ENCODE measurements at places on chromosomes 11 and 22. TPM values are rescaled to one million over a fixed set of nuclear protein-coding genes. Genes with fewer than 3 reads are reported as not detected.
A peak's percentile ranks its signal among the peaks of the same experiment; 100 is the strongest.

Gene RGL4
- not detected for total RNA-seq

Gene RAD9A
- total RNA-seq = 5.3 TPM

Gene CSRP3
- total RNA-seq = 710 TPM

Gene CASP5
- not detected for total RNA-seq

Gene FAM76B
- total RNA-seq = 6.0 TPM

Gene CCT8L2
- total RNA-seq = not detected

Gene KDM4D
- total RNA-seq = 0.30 TPM

Gene PNPLA3
- 0.38 TPM for total RNA-seq

Gene OR10D3
- not detected for total RNA-seq

DNA sequence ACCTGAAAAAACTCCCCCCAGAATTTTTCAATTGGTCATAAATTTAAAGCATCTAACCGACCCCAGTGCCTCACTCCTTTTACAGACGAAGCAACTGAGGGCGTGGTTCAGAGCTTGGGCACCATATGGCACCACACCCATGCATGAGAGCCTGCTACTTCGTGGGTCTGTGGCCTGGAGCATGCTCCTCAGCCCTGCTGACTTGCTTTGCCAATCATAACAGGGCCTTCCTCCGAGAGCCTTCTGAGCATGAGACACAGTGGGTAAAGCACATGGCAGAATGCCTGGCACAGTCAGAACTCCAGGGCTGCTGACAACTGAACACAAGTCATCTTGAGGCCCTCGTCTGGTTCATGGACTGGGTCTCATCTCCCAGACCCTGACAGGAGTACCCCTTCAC is 33.3 kb downstream of the HIRA start:
- no peaks in the 10 kb centered on the region for H3K4me1 ChIP-seq
- DNase-seq = no peak
- no peaks in the 10 kb centered on the region for H3K27me3 ChIP-seq
- H3K36me3 ChIP-seq = peaks cover 3% of the 10 kb centered on the region
- no peak overlapping the region for H3K4me3 ChIP-seq

- H3K27ac ChIP-seq = no peak overlapping the region
- no peaks in the 10 kb centered on the region for H3K4me1 ChIP-seq
- no peak overlapping the region for H3K4me3 ChIP-seq
- H3K36me3 ChIP-seq = no peaks in the 10 kb centered on the region
- no peaks in the 10 kb centered on the region for H3K27me3 ChIP-seq
Observed at GRCh38 chr11:82754410-82754809, 20.7 kb upstream of the FAM181B start.

GRCh38 chr11:101812546-101812945 is 102.3 kb upstream of the CEP126 start:
- no peaks in the 10 kb centered on the region for H3K27me3 ChIP-seq
- H3K36me3 ChIP-seq = no peaks in the 10 kb centered on the region
- H3K4me3 ChIP-seq = no peak overlapping the region
- no peak overlapping the region for H3K27ac ChIP-seq

DNA sequence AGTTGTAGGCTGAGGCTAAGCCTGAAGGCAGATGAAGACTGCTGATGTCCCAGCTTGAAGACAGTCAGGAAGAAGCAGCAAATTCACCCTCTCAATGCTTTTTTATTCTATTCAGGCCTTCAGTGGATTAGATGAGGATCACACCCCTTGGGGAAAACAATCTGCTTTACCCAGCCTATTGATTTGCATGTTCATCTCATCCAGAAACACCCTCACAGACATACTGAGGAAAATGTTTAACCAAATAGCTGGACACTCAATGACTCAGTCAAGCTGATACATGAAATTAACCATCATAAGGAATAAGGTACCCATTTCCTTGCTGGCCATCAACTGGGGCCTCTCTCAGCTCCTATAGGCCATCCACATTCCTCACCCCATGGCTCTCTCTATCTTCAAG is 549.9 kb upstream of the CCDC90B start:
- H3K36me3 ChIP-seq = no peaks in the 10 kb centered on the region
- H3K27me3 ChIP-seq = no peaks in the 10 kb centered on the region
- H3K4me3 ChIP-seq = no peak overlapping the region
- H3K4me1 ChIP-seq = no peaks in the 10 kb centered on the region
- no peak for DNase-seq

- no peak for DNase-seq
- no peak overlapping the region for H3K27ac ChIP-seq
- H3K4me3 ChIP-seq = no peak overlapping the region
- no peaks in the 10 kb centered on the region for H3K27me3 ChIP-seq
- peaks cover 6% of the 10 kb centered on the region for H3K4me1 ChIP-seq
Observed at GRCh38 chr11:117887431-117888138, 11.1 kb upstream of the FXYD6 start.

GRCh38 chr11:116217006-116217405 is 555.8 kb downstream of the BUD13 start:
- no peaks in the 10 kb centered on the region for H3K4me1 ChIP-seq
- no peak overlapping the region for H3K27ac ChIP-seq
- H3K36me3 ChIP-seq = no peaks in the 10 kb centered on the region
- H3K4me3 ChIP-seq = no peak overlapping the region

- no peaks in the 10 kb centered on the region for H3K36me3 ChIP-seq
- no peak overlapping the region for H3K4me3 ChIP-seq
- no peaks in the 10 kb centered on the region for H3K4me1 ChIP-seq
- H3K27ac ChIP-seq = no peak overlapping the region
- no peak for DNase-seq
Observed at GRCh38 chr22:24763872-24764485, 10.5 kb downstream of the PIWIL3 start.

DNA sequence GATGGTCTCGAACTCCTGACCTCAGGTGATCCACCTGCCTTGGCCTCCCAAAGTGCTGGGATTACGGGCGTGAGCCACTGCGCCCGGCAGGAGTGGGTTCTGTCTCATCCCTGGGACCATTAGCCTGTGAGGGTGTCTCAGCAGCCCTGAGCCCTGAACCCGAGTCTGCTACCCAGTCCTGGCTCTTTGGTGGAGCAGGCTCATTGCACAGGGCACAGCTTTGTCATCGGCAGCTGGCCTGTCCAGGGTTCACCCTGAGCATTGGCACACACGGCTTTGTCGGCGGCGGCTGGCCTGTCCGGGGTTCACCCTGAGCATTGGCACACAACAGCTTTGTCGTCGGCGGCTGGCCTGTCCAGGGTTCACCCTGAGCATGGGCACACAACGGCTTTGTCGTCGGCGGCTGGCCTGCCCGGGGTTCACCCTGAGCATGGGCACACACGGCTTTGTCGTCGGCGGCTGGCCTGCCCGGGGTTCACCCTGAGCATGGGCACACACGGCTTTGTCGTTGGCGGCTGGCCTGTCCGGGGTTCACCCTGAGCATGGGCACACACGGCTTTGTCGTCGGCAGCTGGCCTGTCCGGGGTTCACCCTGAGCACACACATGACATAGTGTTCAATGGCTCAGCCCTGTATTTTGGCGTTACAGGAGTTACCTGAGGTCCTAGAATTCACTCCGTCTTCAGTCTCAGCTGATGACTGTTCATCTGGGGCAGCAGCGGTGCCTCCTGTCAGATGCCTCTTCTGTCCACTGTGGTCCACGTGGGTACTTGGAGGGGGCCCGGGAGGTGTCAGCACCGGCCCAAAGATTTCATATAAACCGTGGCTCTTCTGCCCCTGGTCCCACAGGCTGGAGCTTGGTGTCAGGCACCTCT is 1082.5 kb downstream of the BRD1 start:
- H3K27ac ChIP-seq = no peak overlapping the region
- no peak for DNase-seq
- H3K36me3 ChIP-seq = no peaks in the 10 kb centered on the region
- no peaks in the 10 kb centered on the region for H3K27me3 ChIP-seq
- H3K4me1 ChIP-seq = no peaks in the 10 kb centered on the region
- no peak overlapping the region for H3K4me3 ChIP-seq

GRCh38 chr11:1015826-1016545 is 20.5 kb downstream of the MUC6 start:
- H3K4me3 ChIP-seq = no peak overlapping the region
- H3K27ac ChIP-seq = no peak overlapping the region
- no peak for DNase-seq
- H3K4me1 ChIP-seq = no peaks in the 10 kb centered on the region

DNA sequence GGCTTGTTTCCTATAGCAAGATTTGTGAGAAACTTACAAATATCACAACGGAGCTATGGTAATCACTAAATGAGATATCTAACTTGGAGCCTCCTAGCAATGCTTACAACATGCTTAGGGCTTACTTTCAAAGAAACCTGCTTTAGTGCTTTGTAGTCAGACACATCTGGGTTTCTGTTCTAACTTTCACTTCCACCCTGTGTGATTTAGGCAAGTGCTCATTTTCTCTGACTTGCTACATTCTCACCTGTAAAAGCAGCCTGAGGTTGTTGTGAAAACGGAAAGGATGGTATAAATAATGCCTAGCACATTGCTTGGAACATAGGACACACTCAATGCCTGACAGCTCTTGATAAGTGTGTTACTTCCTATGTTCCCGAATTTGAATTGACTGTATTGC is 45.6 kb downstream of the LRRC4C start:
- no peaks in the 10 kb centered on the region for H3K27me3 ChIP-seq
- H3K4me1 ChIP-seq = no peaks in the 10 kb centered on the region
- H3K36me3 ChIP-seq = no peaks in the 10 kb centered on the region
- H3K27ac ChIP-seq = no peak overlapping the region
- H3K4me3 ChIP-seq = no peak overlapping the region
- DNase-seq = no peak

DNA sequence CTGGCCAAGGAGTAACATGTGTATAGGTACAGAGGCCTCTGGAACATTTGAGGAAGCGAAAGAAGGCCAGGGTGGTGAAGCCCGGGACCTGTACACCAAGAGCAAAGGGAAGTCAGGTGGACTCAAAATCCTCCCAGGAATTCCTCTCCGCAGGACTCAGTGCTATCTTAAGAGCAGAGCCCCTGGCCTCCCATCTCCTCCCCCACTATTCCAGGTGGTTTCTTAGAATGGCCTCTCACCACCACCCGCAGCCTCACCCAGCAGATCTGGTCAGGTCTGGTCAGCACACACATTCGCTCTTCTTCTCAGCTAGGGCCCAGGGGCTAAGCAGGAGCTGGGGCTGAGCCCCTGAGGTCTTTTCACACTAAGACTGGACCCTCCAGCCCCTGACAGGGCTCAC is 59.1 kb downstream of the SCGB1A1 start:
- H3K4me1 ChIP-seq = no peaks in the 10 kb centered on the region
- H3K4me3 ChIP-seq = no peak overlapping the region
- no peak overlapping the region for H3K27ac ChIP-seq
- no peaks in the 10 kb centered on the region for H3K36me3 ChIP-seq
- no peaks in the 10 kb centered on the region for H3K27me3 ChIP-seq

- H3K4me3 ChIP-seq = no peak overlapping the region
- H3K27me3 ChIP-seq = no peaks in the 10 kb centered on the region
- no peak for DNase-seq
- no peaks in the 10 kb centered on the region for H3K4me1 ChIP-seq
- no peak overlapping the region for H3K27ac ChIP-seq
Observed at GRCh38 chr22:26847046-26847445, 189.7 kb downstream of the MIAT start.

DNA sequence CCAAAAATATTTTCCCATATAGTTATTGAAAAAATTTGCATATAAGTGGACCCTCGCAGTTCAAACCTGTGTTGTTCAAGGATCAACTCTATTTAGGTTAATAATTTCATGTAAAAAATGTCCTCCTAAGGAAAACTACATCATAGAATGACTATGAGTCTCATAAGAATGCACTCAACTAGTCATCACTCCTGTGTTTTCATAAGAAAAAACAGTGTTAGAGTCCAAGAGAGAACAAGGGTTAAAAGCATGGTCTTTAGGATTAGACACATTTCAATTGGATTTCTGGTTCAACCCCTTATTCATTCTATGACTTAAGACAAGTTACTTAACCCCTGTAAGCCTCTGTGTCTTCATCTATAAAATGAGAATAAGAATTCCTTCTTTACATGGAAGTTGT is 5.1 kb downstream of the PARVA start:
- H3K4me1 ChIP-seq = no peaks in the 10 kb centered on the region
- no peak for DNase-seq
- no peak overlapping the region for H3K4me3 ChIP-seq

GRCh38 chr11:36427876-36428275 is 82.2 kb downstream of the TRAF6 start:
- no peaks in the 10 kb centered on the region for H3K27me3 ChIP-seq
- no peak overlapping the region for H3K27ac ChIP-seq
- no peak for DNase-seq
- H3K4me1 ChIP-seq = no peaks in the 10 kb centered on the region
- no peak overlapping the region for H3K4me3 ChIP-seq

DNA sequence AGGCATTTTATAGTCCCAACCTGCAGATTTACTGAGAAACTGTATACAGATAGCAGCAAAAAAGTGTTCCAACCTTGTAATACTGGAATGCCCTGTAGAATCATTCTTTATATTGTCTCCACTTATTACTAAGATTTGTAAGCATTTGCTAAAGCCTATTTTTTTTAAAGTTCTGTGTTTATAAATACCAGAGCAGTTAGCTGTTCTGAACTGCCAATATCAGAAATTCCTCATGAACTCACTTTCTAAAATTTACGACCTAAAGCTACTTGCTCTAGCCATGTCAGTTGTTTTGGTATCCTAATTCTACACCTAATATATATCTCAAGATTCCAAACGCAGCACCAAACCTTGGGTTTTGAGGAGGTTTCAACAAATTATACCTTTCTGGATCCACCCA is 103.2 kb downstream of the C11orf65 start:
- no peak for DNase-seq
- no peak overlapping the region for H3K27ac ChIP-seq
- no peaks in the 10 kb centered on the region for H3K4me1 ChIP-seq

DNA sequence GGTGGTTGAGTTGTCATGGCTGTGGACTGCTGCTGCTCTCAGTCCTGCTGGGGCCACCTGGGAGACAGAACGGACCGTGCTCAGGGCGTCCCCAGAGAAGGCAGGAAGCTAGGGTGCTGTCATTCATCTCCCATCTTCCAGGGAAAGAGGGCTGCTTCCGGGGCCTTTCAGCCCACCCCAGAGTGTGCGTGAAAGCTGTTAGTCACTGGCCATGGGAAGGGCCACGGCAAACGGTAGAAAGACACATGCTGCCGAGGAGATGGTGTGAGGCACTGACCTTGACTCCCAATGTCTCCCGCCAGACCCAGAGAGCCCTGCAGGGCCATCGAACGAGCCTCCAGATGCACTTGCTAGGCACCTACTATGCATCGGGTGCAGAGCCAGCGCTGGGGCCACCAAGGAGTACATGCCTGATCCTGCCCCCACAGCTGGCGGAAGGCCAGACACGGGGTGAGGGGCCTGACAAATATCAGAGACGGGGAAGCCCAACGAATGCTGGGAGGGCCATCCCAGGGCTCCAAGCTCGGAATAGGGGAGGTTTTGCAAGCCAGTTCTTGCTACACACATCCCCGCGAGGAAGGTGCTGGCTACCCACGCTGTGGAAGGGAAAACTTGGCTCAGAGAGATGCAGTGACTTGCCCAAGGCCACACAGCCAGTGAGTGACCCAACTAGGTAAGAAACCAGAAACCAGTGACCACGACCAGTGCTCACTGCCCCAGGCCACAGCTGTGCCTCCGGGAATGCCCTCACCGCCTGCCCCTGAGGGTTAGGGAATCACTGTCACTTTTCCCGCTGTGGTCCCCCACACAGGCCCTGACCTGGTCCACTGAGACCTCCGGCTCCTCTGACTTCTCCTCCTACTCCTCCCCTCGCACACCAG is 10.1 kb downstream of the RAC2 start:
- no peak overlapping the region for H3K27ac ChIP-seq
- H3K4me1 ChIP-seq = no peaks in the 10 kb centered on the region
- DNase-seq = peak; percentile 40
- H3K27me3 ChIP-seq = peaks cover 54% of the 10 kb centered on the region

GRCh38 chr11:110096496-110096895 is 3.3 kb downstream of the ZC3H12C start:
- H3K36me3 ChIP-seq = no peaks in the 10 kb centered on the region
- H3K27ac ChIP-seq = no peak overlapping the region
- H3K27me3 ChIP-seq = no peaks in the 10 kb centered on the region
- DNase-seq = no peak

- no peaks in the 10 kb centered on the region for H3K36me3 ChIP-seq
- DNase-seq = no peak
- no peaks in the 10 kb centered on the region for H3K27me3 ChIP-seq
- H3K27ac ChIP-seq = no peak overlapping the region
Observed at GRCh38 chr11:35106595-35106994, 32.4 kb upstream of the CD44 start.
